Effector memory CD8-positive, alpha-beta T cell (primary cell): ENCODE measurements at places on chromosomes 12 and 14.

DNA sequence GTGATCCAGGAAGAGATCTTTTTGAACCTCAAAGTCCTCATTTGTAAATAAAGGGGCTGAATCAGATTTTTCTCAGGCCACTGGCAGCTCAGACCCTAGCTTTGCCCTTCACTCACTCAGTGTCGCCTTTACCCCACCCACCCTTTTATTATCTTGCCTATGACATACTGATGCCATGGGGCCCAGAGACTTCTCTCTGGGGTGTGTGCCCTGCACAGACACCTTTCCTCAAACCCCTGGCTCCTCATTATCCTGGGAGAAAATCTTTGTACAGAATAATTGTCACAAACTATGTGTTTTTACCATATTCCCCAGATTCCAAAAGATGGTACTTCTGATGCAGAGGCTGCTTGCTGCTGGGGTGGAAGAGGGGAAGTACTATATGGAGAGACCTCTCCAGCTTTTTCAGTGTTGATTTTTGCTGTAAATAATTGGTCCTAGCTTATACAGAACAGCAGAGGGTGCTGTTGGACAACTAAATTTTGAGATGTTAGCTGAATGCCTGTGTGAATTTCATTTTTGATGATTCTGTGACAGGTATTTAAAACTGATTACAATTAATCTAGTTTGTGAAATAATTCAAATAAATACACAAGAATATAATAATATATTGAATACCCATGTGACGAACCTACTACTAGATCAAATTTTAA lies 53.9 kb upstream of the DCD start:
- DNase-seq, result peak; percentile 32

DNA sequence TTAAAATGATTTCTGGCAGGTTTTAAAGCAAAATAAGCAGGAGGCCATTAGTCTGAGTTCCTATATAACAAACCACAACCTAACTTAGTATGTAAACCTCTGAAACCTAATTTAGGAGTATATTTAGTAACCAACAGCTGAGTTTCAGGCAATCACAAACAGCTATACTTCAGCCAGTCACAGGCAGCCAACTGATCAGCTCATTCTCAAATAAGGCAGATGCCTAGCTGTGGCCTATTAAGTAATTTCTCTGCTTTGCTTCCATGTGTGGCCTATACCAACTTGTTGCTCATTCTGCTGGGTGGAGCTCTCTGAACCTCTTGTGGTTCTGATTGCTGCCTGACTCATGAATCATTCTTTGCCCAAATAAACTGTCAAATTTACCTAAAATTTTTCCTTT lies 408.9 kb upstream of the FBXO33 start:
- no peak for DNase-seq

GRCh38 chr12:662566-663292 lies 516 bp downstream of the NINJ2 start:
- no peak for DNase-seq

- peak; percentile 52 for DNase-seq
Observed at GRCh38 chr14:75333606-75334548, 55.2 kb downstream of the FOS start.
